ENCODE measurements at places on chromosomes 16 and 17.

- DNase-seq = no peak
These were observed 1.4 kb downstream of the ARSG start for GRCh38 chr17:68292689-68293040.

- no peak for DNase-seq
These were observed 181.7 kb downstream of the XYLT1 start for GRCh38 chr16:17289050-17289449.

GRCh38 chr17:28810437-28810836 is 32.2 kb downstream of the FAM222B start:
- no peak for DNase-seq

- DNase-seq = no peak
These were observed 222.3 kb downstream of the MSI2 start for GRCh38 chr17:57478478-57479250.

GRCh38 chr17:13563866-13564265 is 37.9 kb downstream of the HS3ST3A1 start:
- no peak for DNase-seq

- DNase-seq = no peak
These were observed 2.5 kb upstream of the CYB561 start for GRCh38 chr17:63448655-63449054.

DNA sequence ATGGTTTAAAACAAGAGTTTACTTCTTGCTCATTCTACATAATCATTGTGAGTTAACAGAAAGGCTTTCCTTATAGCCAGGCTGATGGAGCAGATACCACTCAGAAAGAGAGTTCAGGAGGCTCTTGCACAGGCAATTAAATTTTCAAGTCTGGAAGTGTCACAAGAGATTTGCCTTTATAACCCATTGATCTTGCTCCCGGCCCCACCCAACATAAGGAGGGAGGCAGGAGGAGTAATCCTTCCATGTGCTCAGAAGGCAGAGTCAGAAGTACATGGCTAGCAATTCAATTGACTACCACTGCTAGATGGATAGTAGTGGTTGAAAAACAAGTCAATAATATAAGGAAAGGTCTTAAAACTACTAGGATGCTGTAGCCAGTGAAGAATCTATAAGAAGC is 346.3 kb upstream of the CDH11 start:
- no peak for DNase-seq

DNA sequence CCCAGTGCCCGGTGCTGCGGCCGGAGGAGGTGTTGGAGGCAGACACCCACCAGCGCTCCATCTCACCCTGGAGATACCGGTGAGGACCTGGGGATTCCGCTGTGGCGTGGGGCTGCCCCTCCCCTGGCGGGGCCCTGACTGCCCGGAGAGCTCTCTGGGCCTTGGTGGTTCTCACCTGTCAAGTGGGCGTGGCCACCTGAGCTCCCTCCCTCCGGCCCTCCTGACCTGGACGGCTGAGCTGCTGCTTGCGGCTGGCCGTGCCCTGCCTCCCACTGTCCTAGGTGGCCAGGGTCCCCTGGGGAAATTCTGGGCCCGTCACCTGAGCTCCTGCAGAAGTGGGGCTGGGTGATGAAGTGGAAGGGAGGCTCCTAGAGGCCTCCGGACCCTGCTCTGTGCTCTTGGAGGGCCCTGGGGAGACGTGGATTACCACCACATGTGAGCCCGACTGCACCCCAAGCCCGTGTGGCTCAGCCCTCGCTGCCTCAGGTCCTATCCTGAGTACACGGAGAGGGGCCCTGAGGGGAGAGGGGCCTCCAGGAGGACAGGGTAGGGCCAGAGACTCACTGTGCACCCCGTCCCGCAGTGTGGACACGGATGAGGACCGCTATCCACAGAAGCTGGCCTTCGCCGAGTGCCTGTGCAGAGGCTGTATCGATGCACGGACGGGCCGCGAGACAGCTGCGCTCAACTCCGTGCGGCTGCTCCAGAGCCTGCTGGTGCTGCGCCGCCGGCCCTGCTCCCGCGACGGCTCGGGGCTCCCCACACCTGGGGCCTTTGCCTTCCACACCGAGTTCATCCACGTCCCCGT is 1.1 kb downstream of the IL17C start:
- no peak for DNase-seq

DNA sequence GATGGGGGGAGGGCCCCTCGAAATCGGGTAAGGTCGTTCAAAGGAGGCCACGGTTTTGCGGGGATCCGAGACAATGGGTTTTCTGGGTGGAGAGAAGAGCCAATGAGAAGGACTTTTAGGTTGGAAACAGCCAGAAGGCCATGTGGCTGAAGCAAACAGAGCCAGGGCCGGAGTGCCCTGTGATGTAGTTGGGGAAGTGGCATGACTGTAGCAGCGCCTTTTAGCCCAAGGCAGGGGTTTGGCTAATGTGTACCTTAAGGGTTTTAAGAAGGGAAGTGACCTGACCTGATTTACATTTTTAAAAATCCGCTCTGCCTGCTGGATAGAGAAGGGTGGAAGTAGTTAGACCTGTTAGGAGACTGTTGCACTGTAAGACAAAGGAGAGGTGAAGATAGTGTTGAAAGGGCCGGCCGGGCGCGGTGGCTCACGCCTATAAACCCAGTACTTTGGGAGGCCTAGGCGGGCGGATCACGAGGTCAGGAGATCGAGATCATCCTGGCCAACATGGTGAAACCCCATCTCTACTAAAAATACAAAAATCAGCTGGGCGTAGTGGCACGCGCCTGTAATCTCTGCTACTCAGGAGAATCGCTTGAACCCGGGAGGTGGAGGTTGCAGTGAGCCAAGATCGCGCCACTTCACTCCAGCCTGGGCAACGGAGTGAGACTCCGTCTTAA is 1.0 kb downstream of the LYRM1 start:
- DNase-seq = no peak

GRCh38 chr17:40629842-40630241 is 17.8 kb downstream of the SMARCE1 start:
- DNase-seq = no peak

All from substantia nigra (tissue), 51 donors.